ENCODE measurements at places on chromosomes 5 and 9. TPM values are rescaled to one million over a fixed set of nuclear protein-coding genes. Genes with fewer than 3 reads are reported as not detected.
A peak's percentile ranks its signal among the peaks of the same experiment; 100 is the strongest.

DNA sequence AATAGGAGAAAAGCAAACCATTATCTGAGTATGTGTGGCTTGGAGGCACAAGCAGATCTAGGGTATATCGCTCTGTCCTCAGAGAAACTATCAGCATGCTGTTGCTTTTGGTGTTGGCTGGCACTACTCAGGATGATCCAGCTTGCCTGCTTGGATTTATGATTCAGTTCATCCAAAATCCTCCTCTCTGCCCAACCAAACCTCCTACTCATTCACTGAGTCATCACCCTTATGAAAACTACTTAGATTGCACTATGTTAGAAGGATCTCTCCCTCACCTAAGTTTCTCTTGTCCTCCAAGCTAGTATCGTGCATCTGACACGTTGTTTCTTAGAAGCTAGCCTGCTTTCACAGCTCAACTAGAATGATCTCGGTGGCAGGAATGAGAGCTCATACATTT lies 14.2 kb upstream of the ZBED3 start:
- DNase-seq = no peak

- no peak for DNase-seq
These were observed 256.3 kb downstream of the NFIB start for GRCh38 chr9:14057368-14058324.

DNA sequence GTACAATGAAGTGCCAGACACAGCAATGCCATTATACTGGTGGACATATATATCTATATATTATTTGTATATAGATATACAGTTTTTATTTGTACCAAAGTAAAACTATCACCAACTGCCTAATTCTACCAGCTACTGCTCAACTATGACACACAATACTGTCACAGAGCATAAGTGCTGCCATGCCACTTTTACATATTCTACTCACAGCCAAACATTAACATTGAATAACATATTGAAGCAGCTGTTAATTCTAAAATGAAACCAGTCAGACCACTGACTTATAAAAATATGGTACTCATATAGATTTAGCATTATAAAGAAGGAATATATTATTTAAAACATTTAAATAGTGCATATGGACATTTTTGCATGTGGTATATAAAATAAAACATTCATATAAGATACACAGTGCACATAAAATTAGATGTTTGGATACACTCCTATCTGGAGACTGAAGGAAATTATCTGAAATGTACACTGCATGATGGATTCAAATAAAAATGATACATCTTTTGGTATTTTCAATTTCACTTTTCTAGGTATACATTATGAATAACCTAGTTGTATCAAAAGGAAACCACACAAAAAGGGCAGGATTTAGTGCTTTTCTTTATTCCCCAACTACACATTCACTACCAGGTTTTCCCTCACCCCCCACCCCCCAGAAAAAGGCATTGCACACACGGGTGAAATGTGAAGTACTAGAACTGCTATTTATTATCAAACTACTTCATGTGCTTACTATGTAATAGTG lies 48.9 kb downstream of the PKD2L2 start:
- no peak for DNase-seq

- DNase-seq = no peak
These were observed 279.4 kb upstream of the GRIA1 start for GRCh38 chr5:153211076-153211475.

GRCh38 chr5:141617682-141618029 lies 1.1 kb downstream of the DIAPH1 start:
- DNase-seq = no peak

GRCh38 chr9:114002271-114002985 lies 75.7 kb downstream of the AMBP start:
- no peak for DNase-seq

DNA sequence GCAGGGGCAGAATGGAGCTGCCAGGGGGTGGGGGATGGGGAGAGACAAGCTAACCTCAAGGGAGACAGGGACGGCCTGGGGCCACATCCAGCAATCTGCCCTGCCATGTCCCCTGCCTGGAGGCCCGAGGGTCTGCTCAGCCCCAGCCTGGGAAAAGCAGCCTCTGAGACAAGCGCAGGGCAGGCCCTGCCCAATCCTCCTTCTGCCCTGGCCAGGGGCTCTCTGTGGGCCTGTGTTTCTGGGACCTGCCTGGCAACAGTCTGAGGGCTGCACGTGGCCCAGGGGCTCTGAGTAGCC lies 13.9 kb upstream of the QSOX2 start:
- no peak for DNase-seq

- no peak for DNase-seq
These were observed 42.3 kb downstream of the SNCAIP start for GRCh38 chr5:122354293-122354692.

GRCh38 chr5:129629575-129629974 lies 118.3 kb upstream of the MINAR2 start:
- DNase-seq = no peak

- peak; percentile 42 for DNase-seq
These were observed 961 bp downstream of the DPP7 start for GRCh38 chr9:137113385-137114159.

DNA sequence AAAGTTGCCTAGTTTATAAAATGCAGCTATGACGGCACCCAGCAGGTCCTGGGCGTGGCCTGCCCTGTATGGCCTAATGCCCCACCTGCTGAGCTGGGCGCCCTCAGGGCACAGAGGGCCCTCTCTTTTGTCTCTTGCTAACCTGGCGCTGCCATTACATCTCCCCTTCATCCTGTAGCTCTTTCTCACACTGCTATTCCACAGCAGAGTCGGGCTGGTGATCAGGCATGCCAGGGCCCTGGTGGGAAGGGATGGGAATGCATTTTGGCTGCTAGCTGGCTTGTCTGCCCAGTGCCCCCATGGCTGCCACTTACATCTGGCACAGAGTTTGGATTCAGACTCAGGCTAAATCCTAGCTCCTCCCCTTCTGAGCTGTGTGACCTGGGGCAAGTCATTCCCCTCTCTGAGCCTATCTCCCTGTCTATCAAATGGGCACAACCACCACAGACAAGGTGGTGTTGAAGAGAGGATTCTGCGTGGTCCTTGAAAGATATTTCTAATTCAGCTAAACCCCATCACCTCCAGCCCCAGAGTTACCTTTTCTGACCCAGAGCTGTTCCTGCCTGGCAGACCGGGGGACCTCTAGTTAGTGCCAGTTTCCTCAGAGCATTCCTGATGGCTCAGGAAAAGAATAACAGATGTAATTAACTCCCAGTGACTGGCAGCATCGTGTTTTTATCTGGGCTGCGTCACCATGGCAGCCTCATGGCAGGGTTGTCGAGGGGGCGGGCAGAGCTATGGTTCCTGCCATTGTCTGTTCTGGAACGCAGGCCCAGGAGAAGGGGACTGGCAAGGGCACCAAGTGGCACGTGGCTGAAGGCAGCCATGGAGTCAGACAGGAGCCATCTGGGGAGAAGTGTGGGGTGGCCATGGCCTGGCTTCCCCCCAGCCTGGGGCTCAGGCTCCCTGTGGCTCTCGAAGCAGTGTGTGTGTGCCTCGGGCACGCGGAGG lies 6.3 kb downstream of the PRR7 start:
- no peak for DNase-seq

DNA sequence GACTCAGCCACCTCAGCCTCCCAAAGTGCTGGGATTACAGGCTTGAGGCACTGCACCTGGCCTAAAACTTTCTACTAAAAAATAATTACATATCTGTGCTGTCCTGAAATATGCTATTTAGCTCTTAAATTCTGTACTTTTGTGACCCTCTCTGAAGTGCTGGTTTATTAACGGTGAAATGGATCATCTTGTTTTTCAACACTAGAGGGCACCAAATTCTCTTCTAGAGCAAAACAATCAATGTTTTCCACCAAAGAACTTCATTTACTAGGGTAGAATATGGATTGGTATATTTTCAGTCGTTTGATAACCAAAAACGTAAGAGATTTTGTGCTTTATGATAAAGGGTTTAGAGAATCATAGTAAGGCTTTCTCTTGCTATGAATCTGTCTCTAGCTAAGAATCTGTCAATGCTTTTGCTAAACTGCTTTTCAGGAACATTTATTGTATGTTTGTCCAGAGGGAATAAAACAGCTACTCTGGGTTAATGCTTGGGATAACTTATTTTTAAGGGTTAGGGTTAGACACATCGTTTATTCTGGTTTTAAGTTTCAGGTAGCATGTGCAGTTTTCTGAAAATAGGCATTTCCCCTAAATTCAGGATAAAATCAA lies 63.6 kb downstream of the RNF180 start:
- DNase-seq = peak; percentile 14

- DNase-seq = no peak
These were observed 222.6 kb downstream of the MEF2C start for GRCh38 chr5:88660264-88660946.

DNA sequence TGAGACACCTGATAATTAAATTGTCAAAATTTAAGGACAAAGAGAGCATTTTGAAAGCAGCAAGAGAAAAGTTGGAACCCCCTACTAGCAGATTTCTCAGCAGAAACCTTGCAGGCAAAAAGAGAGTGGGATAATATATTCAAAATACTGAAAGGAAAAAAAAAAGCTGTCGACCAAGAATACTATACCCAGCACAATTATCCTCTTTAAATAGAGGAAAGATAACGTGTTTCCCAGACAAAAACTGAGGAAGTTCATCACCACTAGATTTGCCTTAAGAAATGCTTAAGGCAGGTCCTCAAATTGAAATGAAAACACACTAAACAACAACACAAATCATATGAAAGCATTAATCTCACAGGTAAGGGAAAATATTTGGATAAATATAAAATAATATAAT lies 27.0 kb downstream of the HSD17B3 start:
- no peak for DNase-seq

KCNIP1 gene
- not detected for total RNA-seq

FOXD4L3 gene
- total RNA-seq = not detected

GABRA6 gene
- not detected for total RNA-seq

NDUFAF2 gene
- 18.0 TPM for total RNA-seq

SLC6A18 gene
- not detected for total RNA-seq

BAAT gene
- total RNA-seq = not detected

LHX2 gene
- total RNA-seq = not detected

STARD4 gene
- 16.5 TPM for total RNA-seq

PAEP gene
- total RNA-seq = not detected

Data from T-cell (primary cell).